Right kidney (tissue), 9 donors: ENCODE measurements at places on chromosomes 13 and 19.
A peak's percentile ranks its signal among the peaks of the same experiment; 100 is the strongest.

GRCh38 chr13:88761145-88761544 lies 1090.0 kb downstream of the SLITRK5 start:
- DNase-seq = no peak

- no peak for DNase-seq
Observed at GRCh38 chr19:38654628-38655055, 7.2 kb downstream of the ACTN4 start.

DNA sequence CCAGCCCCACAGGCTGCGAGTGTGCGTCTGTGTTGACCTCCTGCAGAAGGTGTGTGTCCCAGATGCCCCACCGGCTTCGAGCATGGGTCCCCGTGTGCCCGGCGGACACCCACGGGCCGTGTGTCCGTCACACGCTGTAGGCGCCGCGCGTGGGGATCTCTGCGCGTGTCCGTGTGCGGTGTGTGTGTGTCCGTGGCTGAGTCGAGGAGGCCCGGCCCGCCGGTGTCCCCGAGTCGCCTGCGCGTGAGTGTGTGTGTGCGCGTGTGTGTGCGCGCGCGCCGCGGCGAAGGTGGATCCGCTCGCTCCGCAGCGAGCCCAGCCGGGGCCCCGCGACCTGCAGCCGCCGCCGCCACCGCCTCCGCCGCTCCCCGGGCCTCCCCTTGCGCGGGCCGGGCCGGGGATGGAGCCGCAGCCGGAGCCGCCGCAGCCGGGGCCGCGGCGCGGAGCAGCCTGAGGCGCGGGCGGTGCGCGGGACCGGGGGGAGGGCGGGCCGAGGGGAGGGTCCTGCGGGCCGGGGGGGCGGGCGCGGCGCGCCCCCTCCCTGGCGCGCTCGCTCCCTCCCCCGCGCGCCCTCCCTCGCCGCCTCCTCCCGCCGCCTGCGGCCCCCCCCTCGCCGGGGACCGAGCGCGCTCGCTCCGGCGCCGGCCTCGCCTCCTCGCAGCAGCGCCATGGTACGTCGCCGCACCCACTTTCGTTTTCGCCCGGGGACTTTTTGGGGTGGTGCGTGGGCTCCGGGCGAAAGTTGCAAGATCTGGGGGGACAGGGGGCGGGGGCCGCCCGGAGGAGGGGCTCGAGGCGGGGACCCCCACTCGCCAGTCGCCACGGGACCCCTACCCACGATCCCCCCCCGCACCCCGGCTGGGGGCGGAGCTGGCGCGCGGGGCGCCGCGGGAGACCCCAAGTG lies 7.1 kb upstream of the NFIC start:
- peak; percentile 77 for DNase-seq

DNA sequence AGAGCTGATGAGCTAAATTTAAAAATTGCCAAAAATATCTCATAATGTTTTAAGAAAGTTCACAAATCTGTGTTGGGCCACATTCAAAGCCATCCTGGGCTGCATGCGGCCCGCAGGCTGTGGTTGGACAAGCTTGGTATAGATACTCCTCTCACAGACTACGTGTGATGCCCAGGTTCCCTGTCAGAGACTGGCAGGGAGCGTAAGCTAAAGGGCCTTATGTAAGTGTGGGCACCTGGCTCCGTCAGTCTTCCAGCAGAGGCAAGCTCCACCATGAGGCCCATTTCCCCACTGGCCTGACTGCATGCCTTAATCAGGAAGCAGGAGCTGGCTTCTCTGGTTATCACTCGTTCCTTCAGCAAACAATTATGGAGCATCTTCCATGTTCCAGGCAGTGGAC lies 200.2 kb downstream of the FOXO1 start:
- no peak for DNase-seq

- DNase-seq = no peak
Observed at GRCh38 chr13:110217085-110217484, 89.9 kb downstream of the COL4A1 start.

- no peak for DNase-seq
Observed at GRCh38 chr13:59363313-59363712, 800.4 kb downstream of the DIAPH3 start.

DNA sequence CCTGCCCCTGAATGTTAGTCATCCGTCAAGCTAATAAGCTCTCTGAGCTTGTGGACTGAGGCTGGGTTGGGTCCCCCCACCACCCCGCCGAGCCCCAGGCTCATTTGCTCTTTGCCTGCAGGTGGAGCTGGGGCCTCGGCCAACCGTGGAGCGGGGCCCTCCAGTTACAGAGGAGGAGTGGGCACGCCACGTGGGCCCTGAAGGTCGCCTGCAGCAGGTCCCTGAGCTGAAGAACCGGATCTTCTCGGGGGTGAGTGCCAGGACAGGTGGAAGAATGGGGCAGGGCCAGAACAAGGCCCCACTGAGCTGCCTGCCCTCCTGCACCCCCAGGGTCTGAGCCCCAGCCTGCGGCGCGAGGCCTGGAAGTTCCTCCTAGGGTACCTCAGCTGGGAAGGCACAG lies 5.1 kb downstream of the TBC1D17 start:
- no peak for DNase-seq

GRCh38 chr19:32773126-32773525 lies 53.6 kb downstream of the TDRD12 start:
- DNase-seq = no peak

DNA sequence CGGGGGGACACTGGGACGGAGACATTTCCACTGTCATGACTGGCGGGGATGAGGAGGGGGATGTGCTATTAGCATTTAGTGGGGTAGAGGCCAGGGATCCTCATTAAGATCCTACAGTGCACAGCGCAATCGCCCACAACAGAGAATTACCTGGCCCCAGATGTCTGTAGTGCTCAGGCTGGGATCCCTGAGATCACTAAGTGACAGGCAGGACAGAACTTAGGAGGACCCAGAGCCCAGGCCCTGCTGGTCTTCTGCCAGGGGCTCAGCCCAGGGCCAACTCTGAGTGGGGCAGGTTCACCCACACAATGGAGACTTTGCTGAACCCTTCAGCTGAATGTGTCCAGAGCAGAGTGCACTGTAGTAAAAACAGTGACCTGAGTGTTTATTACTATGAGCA lies 4.6 kb downstream of the RANBP3 start:
- no peak for DNase-seq

- no peak for DNase-seq
Observed at GRCh38 chr19:35351411-35352176, 3.9 kb downstream of the FFAR1 start.

DNA sequence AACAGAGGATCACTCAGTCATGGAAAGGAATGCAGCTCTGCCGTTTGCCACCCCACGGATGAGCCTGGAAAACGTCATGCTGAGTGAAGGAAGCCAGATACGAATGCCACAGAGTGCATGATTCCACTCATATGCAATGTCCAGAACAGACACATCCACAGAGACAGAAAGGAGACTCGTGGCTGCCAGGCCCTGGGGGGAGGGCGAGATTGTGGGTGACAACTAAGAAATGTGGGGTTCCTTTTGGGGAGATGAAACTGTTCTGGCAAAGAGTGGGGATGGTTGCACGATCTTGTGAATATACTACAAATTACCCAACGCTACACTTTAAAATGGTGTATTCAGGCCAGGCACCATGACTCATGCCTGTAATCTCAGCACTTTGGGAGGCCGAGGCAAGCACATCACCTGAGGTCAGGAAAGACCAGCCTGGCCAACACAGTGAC lies 27.2 kb upstream of the NAPA start:
- no peak for DNase-seq

DNA sequence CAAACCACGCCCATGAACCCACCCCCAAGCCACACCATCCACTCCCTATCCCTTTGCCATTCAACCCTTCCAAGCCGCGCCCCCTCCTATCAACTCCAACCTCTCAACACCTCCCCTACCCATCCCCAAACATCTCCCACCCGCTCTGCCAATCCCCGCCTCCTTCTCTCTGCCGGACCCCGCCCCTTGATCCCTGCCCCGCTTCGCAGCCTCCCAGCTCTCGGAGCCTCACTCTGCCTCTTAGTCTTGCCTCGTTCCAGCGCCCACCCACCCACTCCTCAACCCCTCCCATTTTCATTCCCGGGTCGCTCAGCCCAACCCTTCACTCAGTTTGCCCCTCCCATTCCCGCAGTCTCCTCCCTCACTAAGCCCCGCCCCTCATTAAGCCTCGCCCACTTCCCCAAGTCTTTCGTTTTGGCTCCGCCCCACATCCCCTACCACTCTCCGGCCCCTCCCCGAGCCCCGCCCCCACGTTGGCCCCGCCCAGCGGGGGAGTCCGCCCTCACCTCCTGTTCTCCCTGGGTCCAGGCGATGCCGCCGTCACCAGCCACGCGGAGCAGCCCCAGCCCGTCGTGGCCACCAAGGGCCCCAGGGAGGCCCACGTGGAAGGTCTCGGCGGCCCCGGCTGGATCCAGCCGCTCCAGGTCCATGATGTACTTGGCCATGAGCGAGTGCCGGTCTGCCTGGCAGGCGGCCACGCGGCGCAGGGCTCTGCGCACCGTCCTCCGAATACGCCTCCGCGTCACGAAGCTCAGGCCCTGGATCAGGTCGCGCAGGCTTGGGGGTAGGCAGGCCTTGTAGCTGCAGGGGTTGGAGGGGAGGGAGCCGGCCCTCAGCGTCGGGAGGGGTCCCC lies 5.7 kb downstream of the JAK3 start:
- DNase-seq = peak; percentile 77

- DNase-seq = no peak
Observed at GRCh38 chr13:112328936-112329335, 47.2 kb upstream of the SPACA7 start.

GRCh38 chr19:6376512-6377190 lies 918 bp upstream of the PSPN start:
- DNase-seq = no peak

GRCh38 chr13:79407349-79407979 lies 1.4 kb upstream of the RBM26 start:
- no peak for DNase-seq

- no peak for DNase-seq
Observed at GRCh38 chr13:73090823-73091187, 32.0 kb downstream of the KLF5 start.

DNA sequence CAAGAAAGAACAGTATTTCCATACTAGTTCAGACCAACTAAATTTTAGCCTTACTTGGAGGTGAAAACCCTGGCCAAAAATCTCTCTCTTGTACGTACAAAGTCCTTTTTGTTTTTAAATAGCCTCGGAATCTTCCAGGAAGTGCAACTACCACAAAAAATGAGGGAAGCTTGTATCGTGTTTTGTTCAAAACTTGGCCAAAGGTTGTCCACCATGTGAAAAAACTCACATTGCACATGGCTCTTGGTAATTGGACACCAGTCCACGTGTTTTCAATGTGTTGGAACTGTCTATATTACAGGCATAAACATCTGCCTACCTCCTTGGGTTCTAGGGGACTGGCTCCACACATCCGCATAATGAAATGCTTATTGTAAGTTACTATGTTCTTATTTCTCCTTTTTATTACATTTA lies 15.2 kb upstream of the STRN4 start:
- no peak for DNase-seq

DNA sequence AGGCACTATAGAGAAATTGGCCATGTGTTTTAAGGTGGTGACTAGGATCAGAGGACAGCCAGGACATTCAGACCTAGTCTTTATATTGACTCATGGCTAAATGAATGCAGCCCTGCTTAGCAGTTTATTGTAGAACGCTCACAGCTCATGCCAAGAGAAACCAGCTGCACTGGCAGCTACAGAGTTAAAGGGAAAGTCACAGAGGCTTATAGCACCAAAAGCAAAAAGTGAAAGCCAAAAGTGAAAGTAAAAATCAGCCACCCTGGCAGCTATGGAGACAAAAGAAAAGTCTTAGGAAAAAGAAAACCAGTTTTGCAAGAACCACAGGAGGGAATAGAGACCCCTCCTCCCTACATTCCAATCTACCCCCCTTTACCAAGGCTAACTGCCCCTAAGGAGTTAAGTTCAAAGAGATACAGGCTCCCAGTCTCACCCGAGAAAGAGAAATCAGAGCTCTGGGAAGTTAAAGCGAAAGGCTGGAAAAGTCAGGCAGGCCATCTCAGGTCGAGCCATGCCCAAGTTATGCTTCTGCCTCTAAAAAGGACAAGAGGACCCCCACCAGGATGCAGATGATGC lies 99.0 kb downstream of the ZNF429 start:
- DNase-seq = peak; percentile 63

DNA sequence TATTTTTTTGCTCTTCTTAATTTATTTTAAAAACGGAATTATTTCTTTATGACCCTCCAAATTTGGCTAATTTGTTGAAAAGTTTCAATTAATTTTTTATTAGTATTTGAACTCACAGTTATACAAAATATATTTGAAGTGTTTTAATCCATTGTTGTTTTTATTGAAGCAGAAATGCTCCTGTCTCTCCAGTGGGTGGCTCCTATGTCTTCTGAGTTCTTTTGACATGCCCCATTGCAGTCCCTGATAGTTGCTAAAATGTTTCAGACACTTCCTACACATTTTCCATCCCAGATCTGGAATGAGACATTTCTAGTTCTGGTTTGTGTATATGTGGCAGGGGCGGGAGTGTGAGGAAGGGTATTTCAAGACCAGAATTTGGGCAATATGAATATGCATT lies 579.4 kb upstream of the PRR20A start:
- DNase-seq = no peak

GRCh38 chr19:6663236-6664201 lies 6.4 kb downstream of the TNFSF14 start:
- no peak for DNase-seq

DNA sequence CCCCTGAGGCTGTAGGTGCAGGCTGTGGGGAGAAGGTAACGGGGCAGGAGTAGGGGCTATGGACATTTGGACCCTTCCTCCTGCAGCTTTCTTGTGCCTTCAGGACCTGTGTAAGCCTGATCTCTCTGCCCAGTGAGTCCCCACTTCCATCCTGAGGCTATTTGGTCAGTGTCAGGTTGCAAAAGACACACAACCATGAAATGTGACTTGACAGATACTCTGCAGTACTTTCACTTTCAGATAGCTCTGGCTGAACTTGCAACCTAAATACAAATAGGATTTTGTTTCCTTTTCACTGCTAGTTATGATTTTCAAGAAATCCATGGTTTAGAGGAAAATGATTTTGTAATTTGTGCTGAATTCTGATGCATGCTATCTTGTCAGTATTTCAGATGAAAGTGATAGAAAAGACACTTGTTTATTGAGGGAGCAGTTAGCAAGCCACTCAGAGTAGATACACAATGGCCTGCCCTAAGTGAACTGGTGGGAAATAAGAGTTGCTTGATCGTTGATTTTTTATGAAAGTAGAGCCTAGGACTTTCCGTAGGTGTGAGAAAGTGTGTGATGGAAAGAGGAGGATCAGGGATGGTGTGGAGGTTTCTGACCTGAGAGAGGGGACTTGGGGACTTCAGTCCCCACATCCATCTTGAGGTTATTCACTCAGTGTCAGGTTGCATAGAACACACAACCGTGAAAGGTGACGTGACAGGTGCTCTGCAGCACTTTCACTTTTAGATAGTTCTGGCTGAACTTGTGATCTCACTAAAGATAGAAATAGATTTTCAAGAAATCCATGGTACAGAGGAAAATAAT lies 18.1 kb upstream of the EID2 start:
- DNase-seq = no peak

DNA sequence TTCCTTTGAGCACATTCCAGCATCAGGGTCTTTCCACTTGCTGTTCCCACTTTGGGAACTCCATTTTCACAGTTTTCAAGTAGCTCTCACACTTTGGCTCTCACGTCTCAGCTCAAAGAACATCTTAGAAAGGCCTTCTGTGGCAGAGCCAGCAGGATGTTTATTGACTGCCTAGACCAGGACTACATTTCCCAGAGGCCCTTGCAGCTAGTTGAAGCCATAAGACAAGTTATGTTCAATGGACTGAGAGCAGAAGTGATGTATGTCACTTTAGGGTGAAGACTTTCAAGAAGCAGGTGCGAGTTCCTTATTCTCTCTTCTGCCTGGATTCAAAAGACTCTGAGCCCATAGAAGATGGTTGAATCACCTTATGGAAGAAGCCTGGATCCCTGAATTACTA lies 4.3 kb upstream of the HAUS5 start:
- no peak for DNase-seq
